Fibroblast of skin of right quadriceps (primary cell): ENCODE measurements at places on chromosomes 16 and 17.

- no peak for DNase-seq
These were observed at the start of gene EVPLL for GRCh38 chr17:18377437-18378204. TSS of gene EVPLL (plus strand) at chr17:18377778. CDS start at chr17:18380938, 3,160 bp downstream.

DNA sequence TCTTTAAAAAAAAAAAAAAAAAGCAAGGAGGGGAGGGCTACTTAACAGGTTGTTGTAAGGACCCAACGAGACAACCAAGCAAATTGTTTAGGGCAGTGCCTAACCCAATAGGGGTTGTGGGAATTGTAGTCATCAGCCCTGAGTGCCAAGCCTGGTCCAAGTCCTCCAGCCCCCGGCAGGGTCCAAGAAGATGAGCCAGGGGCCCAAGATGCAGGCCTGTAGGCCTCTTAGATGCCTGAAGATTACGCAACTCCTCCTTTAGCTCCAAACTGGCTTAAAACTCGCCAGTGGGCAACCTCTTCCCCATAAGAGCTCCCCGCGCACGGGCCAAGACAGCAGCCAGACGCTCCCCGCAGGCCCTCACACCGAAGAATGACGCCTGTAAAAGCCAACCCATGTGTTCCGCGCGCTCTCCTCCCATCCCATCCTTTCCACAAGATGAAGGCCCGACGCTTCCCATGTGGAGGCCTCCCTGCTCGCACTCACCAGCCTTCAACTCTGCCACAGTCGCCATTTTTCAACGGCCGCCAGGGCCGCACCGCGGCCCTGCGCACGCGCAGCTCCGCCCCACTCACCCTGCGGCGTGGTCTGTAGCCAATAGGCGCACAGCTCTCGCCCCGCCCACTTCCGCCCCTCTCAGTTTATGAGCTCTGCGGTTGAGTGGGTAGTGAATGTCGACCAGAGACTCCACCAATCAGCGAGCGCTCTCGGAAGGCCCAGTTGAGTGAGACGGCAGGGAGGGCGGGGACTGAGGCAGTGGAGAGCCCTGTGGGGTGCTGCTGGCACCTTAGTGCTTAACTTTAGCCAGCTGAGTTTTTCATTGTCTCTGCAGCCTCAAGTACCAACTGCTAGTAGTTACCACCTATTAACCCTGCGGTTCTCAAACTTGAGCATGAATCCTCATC, at the start of gene CEP20:
Gene CEP20, minus strand, starts transcription at position 532 of the 905 bp plus-strand sequence. Its CDS starts 18 bp downstream, at position 514.
- peak; percentile 99 for DNase-seq

DNA sequence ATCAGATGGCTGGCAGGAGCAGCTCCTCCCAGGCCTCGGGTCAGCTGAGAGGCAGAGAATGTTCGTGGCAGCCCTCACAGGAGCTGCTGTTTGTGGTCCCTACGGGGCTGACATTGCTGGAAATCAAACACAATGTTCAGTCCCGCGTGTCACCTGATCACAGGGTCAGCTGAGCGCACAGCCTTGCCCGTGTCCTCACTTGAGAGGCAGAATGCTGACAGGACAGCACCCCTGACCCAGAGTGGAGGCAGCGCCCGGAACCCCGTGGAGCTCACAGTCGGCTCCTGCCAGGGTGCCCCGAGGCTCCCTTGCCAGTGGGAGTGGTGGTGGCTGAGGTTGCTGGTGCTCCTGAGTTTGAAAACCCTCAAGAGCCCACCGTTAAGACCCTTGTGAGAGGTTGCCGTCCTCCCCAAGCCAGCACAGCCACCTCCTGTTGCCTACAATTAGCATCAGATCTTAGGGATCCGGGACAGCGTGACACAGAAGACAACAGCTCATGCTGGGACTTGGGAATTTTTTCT, 3.6 kb upstream of the CHMP6 start:
- no peak for DNase-seq

DNA sequence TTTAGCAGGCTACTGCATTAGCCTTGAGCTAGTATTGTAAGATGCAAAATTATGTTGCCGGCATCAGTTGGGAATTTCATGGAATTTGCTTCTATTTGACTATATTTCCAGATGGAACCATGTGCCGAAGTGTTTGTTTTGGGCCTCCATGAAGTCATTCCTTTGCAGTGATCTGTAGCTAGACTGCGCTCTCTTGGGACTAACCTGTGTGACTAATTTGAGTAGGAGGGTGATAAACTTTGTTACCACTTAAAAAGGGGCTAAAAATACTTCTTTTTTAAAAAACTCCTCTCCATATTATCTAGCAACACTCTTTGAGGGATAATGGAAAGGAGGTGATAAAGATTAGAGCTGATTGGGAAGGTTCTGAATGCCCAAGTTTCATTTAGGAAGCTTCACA, 166.8 kb upstream of the TBX2 start:
- peak; percentile 57 for DNase-seq

- no peak for DNase-seq
These were observed 32.2 kb downstream of the RNF157 start for GRCh38 chr17:76208120-76208519.

DNA sequence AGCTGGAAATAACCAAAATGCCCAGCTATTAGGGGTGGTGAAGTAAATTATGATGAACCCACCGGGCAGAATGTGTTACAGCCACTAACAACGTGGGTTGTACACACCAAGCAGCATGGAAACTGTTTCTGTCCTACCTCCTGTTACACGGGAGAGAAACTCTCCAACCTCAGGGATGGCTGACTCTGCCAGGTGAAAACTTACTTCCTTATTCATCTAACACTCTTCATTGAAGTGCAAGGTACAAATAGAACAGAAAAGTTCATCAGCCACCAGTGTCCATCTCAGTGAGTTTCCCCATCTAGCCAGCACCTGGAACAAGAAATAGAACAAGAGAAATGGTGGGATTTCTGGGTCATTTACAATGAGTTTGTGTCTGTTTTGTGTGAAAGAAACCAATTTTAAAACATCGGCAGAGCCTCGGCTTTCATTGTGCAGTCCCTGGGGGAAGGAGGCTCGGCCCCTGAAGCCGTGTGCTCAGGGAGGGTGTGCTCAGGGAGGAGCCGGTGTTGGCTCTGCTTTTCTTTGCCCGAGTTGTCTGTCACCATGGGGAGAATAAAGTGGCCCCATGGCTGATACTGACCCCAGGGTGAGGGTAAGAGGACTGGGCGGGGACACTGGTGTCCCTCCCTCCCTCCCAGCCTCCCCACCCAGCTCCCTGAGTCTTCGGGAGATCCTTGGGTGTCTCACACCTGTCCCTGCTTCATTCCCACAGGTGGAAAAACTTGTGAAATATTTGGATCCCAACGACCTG, 39.8 kb downstream of the RAB11FIP4 start:
- no peak for DNase-seq

- peak; percentile 11 for DNase-seq
These were observed 24.1 kb downstream of the MYBBP1A start for GRCh38 chr17:4530799-4531730.

DNA sequence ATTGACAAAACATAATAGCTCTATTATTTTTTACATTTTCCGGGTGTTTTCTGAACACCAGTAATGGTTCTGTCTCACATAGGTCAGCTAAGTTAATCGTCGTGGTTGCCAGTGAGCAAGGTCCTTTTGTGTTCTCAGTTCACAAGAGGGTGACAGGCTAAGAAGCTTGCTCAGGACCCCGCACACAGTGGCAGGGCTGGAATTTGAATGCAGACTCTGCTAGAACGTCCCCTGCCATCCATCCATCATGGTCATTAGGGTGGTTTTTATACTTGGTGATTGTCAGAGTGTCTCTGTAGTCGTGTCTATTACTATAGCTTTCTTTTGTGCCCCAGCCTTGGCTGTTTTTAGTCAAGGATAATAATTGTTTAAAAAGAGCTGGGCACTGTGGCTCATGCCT, 176.2 kb downstream of the SNX29 start:
- DNase-seq = no peak

GRCh38 chr16:21190013-21190412, 21.4 kb downstream of the ZP2 start:
- DNase-seq = no peak

- no peak for DNase-seq
These were observed 19.1 kb upstream of the CD79B start for GRCh38 chr17:63950940-63951907.

DNA sequence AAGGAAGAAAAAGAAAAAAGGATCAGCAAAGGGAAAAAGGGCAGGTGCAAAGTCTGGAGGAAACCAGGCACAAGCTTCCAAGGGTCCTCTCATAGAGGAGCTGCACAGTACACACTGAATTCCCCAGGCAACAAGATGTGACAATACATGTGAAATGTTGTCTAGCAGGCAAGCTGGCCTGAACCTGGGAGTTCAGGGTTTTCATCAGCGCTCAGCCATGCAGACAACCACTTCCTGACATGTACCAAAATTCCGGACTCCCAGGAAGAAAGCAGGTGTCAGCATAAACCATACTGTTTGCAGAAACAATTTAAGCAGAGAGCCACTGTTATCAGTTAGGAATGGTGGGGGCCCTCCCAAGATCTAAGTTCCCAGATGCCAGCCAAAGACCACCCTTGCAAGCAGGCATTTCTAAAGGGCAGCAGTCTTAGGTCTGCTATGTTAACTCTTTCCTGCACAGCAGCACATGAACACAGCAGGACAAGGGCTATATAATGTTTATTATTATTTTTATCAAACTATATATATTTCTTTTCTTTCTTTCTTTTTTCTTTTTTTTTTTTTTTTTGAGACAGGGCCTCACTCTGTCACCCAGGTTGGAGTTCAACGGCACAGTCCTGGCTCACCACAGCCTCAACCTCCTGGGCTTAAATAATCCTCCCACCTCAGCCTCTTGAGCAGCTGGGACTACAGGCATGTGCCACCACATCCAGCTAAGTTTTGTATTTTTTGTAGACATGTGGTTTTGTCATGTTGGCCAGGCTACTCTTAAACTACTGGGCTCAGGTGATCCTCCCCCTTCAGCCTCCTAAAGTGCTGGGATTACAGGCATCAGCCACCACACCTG, 10.1 kb downstream of the TK2 start:
- DNase-seq = no peak

DNA sequence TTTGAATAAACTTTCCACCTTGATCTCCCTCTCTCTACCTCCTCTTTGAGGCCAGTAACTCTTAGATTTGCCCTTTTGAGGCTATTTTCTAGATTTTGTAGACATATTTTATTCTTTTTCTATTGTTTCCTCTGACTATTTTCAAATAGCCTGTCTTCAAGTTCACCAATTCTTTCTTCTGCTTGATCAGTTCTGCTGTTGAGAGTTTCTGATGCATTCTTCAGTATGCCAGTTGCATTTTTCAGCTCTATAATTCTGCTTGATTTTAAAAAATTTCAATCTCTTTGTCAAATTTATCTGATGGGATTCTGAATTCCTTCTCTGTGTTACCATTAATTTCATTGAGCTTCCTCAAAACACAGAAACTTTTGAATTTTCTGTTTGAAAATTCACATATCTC, 257.5 kb downstream of the HAPSTR1 start:
- no peak for DNase-seq

- DNase-seq = no peak
These were observed 43.1 kb upstream of the HAPSTR1 start for GRCh38 chr16:9048302-9048700.

DNA sequence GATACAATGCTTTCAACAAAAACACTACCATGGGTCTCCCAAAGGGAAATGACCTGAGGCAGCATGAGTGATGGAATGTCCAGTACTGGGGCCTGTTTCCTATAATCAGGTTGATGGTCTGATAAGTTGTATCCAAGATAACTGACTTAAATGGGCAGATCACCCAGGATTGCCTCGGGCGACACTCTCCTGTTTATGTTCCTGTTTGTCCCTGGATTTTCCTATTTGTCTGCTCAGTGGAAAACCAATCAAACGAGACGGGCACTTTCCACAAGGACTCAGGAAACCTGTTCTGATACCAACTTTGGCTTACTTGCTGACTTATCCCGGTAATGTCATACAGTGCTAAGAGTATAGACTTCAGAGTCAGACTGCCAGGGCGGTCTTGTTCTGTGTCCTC, 27.4 kb downstream of the USP43 start:
- no peak for DNase-seq

- no peak for DNase-seq
These were observed 11.1 kb downstream of the PRCD start for GRCh38 chr17:76550712-76551615.

DNA sequence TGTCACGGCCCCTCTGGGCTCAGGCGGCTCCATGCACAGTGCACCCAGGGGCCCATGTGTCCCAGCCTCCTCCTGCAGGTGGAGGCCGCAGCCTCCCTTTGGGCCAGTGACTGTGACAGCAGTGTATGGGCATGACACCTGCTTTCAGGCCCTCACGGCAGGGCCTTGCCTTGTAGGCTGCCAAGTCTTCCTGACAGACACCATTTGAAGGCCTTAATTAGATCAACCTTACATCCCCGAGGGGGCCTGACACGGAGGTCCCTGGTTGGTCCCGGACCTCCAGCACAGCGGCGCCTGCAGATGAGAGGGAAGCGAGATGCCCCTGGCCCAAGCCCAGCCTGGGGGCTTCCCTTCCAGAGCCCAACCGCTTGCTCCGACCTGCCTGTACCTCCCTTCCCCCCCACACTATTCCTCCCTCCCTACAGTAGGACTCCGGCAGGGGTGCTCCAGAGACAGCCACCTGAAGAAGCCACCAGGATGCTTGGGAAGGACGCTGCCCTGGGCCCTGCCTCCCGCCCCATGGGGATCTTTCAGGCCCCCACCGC, 31.9 kb downstream of the BAIAP2 start:
- no peak for DNase-seq

DNA sequence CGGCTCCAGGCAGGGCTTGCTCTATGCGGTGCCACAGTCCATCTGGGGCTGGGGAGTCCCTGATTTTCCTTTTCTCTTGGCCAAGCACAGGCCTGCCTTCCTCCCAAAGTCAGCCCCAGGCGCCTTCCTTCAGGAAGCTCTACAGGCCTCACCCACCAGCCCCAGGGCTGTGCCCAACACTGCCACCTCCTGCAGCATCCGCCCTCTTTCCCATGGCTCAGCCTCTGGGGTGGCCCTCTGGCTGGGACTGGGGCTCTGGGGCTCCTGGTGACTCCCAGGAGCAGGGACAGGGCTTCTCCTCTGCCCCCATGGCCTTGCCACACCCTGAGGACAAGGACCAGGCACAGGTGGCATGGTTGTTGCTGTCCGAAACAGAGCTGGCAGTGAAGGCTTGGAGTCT, 817 bp downstream of the ITGB4 start:
- no peak for DNase-seq

DNA sequence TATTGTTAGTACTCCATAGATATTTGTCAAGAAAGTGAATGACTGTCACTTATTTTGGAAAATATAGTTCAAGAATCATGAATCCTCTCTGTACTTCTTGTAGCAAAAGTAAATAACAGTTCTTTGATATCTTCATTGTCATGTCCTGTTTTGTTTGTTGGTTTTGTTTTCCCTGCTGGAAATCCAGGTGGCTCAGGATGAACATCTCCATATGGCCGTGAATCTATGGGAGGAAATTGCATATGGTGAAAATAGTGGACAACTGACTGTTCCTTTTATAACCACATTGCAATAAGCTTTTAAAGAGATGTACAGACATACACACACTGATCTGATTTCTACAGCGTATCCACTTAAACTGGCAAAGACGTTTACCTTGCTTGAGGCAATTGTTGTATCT, 637.0 kb upstream of the RBFOX1 start:
- no peak for DNase-seq
